ENCODE measurements at places on chromosomes 5 and 9.

DNA sequence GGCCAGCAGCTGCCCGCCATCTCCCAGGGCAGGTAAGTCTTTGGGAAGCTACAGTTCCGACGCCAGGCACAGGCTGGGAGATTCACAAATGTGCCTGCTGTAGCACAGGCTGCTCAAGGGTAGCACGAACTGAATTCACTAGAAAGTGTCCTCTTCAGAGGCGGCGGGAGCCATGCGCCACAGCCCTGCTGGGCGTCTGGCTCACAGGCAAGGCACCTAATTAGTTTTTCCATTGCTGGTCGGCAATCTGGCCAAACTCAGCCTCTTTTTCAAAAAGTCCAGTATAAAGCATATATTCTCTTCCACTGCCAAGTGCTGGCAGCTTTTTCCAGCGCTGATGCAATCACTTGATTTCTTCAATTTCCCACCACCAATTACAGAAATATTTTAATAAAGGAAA, 128.9 kb upstream of the RAPGEF1 start:
- DNase-seq, result no peak

DNA sequence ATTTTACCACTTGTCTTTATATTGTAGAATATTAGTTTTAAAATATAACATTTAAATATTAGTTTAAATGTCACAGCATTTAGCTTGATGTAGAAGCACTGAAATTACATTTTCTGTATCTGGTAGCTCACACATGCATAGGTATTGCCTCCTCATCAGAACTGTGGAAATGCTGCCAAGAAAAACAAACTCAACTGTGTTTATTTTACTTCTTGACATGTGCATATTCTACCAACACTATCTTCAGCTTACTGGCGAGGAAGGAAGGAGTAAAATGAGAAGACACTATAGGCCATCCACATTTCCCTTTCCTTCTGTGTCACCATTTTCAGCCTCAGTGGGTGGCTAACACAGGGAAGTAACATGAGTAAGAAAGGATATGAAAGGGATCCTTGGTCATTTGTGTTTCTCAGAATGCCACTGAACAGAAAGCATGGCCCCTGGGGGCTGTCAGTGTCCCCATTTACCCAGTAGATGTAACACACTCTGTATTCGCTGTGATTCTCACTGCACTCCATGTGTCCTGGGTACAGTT, 81.0 kb upstream of the HTR4 start:
- no peak for DNase-seq

GRCh38 chr9:73219985-73220626, 68.4 kb downstream of the ANXA1 start:
- DNase-seq, result no peak

DNA sequence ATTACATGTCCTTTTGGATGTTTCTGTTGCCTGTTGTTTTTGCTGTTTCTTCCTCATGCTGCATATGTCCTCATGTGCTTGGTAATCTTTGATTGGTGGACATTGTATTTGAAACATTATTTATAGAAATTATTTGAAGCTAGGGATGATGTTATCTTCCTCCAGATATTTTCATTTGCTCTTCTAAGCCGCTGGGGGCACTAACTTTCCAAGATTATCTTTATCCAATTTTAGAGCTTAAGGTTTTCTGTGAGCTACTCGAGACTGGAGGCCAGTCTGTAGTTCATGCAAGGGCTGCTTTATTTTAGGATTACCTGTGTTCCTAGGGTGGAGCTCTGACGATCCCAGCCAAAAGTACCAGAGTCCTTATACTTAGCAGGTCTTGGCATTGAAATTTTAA, 40.9 kb downstream of the STX17 start:
- DNase-seq, result no peak

- no peak for DNase-seq
Measured at GRCh38 chr5:11084111-11084510, 323.1 kb upstream of the DAP start.

DNA sequence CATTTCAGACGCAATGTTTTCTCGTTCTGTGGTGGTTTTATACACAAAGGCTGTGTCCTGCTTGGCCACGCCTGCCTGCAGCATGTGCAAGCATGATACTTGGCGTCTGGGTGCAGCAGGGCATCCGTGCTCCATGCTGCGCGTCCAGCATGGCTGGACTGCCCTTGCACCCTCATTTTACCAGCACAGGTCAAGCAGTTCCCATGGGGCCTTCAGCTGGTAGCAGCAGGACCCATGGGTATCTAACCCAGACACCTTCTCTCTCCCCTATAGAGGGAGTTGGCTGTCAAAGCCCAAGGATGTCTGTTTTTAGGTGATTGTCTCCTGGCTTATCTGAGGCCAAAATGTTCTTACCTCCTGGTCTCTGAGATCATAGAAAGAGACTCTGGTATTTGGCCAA, 158.3 kb upstream of the PITX1 start:
- no peak for DNase-seq

DNA sequence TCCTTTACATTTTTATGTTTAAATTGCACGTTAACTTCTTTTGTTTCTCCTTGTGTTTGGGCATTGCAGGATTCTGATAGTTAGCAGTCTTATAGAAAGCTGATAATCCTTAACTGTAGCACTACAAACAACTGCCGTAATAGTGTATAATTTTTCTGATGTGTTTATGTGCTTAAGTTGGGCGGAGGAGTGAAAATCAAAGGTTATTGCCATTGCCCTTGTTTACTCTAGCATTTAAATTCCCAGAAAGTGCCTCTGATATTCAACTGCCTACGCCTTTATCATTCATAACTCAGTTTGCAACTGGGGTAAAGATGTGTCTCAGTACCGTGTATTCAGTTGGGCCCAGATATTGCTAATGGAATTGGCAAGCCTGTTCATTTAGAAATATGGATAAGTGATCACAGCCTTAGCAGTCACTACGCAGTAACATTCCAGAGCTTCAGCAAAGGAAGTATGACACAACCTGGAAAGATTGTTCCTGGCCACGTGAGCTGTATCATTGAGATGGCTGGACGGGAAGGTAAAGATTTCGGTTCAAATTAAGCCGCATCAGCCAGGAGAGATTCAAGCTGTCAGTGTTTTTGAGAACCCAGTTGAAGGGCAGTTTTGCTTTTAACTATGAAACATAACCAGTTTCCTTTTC, 28.1 kb upstream of the LRRTM2 start:
- no peak for DNase-seq

- DNase-seq, result no peak
Measured at GRCh38 chr9:133161547-133161950, 2.2 kb downstream of the GBGT1 start.

DNA sequence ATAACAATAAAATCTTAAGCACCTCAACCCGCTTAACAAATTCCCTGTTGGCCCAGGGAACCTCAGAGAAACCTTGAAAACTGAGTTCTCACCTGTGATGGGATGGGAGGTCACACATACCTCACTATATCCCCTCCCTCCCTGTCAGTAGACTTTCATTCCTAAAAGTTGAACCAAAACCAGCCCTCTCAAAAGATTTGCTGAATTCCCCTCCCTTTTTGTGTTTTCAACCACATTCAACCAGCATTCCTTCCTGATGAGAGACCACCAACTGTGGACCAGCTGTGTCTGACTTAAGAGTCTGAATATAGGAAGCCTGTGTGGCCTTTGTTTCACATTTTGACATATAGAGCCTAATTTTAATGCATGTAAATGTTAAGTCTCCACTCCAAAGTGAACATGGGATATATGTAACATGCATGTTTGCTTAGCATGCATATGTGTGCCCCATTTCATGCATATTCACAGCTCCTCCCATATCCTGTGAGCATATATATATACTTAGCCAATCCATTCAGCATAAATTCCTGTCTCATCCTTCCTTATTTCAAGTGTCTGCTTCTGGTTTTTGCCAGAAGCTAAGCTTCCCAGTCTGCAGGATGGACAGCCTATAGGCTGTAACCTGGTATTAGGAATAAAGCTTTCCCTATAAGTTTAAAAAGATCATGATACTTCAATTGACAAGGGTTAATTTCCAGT, 604.6 kb downstream of the PTPRD start:
- no peak for DNase-seq

DNA sequence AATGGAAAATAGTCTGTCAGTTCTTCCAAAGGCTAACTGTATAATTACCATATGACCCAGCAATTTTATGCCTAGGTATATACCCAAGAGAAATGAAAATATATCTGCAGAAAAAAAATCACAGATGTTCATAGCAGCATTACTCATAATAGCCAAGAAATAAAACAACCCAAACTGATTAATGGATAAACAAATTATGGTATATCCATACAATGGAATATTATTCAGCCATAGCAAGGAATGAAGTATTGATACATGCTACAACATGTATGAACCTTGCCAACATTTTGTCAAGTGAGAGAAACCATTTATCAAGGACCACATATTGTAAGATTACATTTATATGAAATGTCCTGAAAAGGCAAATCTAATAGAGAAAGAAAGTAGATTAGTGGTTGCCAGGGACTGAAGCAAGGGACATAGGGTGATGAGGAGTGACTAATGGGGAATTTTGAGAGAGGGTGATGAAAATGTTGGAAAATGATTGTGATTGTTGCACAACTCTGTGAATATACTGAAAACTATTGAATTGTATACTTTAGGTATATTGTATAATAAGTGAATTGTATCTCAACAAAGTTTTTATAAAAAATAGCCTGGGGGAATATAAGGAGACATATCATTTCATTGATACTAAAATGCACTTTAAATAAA, 114.4 kb downstream of the PBX3 start:
- DNase-seq, result no peak

All from glutamatergic neuron (in vitro differentiated cells).